ENCODE measurements at places on chromosomes 16 and 17. TPM values are rescaled to one million over a fixed set of nuclear protein-coding genes. Genes with fewer than 3 reads are reported as not detected.

The TMEM114 gene
- total RNA-seq: not detected

- H3K36me3 ChIP-seq: peaks cover 12% of the 10 kb centered on the region
- no peaks in the 10 kb centered on the region for H3K4me1 ChIP-seq
- H3K4me3 ChIP-seq: no peak overlapping the region
- no peaks in the 10 kb centered on the region for H3K27me3 ChIP-seq
- DNase-seq: no peak
These were observed 247.8 kb downstream of the XYLT1 start for GRCh38 chr16:17222871-17223401.

DNA sequence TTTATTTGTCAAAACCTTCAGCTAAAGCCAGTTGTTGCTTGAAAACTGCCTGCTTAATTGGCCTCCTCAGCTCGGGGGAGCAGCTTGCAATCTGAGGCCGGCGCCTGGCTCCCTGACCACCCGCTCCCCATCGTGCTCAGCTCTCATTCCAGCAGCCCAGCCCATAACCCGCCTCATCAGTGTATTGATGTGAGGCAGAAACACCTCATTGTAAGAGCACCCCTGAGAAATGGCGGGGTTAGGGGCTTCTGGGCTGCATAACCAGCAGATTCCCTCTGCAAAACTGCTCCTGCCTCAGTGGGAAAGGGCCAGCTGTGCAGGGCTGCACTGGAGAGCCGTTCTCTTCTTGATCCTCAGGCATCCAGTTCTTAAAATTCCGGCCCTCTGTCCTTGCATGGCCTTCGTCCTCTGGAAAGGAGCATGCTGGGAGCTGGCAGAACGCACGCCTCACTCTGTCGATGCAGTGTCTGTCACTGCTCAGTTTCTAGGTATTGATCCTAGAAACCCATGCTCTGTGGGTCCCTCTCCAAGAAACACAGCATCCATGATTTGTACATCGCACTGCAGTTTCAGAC, 113.8 kb upstream of the CHMP6 start:
- no peak for DNase-seq
- peaks cover 20% of the 10 kb centered on the region for H3K4me1 ChIP-seq
- H3K4me3 ChIP-seq: peak overlapping the region; percentile 77
- peak overlapping the region; percentile 44 for H3K27ac ChIP-seq

DNA sequence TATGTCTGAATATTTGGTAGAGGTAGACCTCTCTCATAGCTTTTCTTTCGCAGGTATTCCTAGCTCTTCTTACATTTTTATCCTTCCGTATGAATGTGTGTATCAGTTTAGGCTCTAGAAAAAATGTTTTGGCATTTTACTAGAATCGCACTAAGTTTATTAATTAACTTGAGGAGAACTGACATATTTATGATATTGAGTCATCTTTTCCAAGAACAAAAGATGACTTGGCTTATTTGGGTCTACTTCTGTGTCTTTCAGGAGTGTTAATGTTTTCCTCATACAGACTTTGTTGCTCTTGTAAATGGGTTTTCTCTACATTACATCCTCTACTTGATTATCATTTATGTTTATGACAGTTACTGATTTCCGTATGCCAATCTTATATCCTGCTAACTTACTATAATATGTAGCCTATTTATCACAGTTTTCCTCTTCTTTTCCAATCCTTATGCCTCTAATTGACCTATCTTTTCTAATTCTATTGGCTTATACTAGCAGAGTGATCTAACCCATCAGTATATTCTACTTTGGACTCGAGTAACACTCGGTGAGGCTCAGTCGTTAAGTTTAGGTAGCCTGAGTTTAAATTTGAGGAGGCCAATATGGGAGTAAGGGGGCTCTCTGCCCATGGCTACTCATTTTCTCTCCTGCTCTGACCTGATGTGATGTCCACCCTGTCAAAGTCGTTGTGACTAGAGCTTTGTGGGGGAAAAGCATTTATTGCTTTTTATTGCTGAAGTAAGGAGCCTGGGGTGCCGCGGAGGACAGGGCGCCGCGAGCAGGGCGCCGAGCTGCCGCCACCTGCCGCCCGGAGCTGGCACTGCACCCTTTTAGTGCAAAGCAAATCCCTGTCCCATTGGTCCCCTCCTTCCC, 20.0 kb downstream of the ST6GALNAC1 start:
- no peak overlapping the region for H3K27ac ChIP-seq

- no peaks in the 10 kb centered on the region for H3K27me3 ChIP-seq
- no peak for DNase-seq
- no peak overlapping the region for H3K4me3 ChIP-seq
- no peak overlapping the region for H3K27ac ChIP-seq
- H3K4me1 ChIP-seq: peaks cover 57% of the 10 kb centered on the region
These were observed 253.9 kb downstream of the SEC14L1 start for GRCh38 chr17:77394540-77395295.

GRCh38 chr17:42399121-42399520, 10.9 kb upstream of the STAT3 start:
- no peak overlapping the region for H3K4me3 ChIP-seq
- peaks cover 9% of the 10 kb centered on the region for H3K4me1 ChIP-seq
- no peaks in the 10 kb centered on the region for H3K27me3 ChIP-seq
- H3K27ac ChIP-seq: no peak overlapping the region
- no peak for DNase-seq

DNA sequence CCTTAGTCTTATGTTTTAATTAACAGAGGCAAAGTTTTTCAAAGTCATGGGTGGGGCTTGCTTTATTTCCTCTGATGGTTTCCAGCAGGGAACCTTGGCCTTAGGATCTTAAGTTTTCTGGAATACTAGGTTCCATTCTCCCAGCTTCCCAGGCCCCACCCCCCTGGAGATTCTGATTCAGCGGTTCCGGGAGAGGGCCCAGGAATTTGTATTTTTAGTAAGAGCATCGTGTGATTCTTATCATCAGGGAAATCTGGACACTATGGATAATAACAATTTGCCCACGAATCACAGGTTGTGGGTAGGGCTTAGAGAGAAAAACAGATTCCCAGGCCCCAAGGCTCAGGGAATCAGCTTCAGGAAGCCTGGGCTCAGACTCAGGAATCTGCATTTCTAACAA, 263.6 kb downstream of the NTN1 start:
- no peak overlapping the region for H3K4me3 ChIP-seq
- no peaks in the 10 kb centered on the region for H3K4me1 ChIP-seq
- H3K36me3 ChIP-seq: no peaks in the 10 kb centered on the region

DNA sequence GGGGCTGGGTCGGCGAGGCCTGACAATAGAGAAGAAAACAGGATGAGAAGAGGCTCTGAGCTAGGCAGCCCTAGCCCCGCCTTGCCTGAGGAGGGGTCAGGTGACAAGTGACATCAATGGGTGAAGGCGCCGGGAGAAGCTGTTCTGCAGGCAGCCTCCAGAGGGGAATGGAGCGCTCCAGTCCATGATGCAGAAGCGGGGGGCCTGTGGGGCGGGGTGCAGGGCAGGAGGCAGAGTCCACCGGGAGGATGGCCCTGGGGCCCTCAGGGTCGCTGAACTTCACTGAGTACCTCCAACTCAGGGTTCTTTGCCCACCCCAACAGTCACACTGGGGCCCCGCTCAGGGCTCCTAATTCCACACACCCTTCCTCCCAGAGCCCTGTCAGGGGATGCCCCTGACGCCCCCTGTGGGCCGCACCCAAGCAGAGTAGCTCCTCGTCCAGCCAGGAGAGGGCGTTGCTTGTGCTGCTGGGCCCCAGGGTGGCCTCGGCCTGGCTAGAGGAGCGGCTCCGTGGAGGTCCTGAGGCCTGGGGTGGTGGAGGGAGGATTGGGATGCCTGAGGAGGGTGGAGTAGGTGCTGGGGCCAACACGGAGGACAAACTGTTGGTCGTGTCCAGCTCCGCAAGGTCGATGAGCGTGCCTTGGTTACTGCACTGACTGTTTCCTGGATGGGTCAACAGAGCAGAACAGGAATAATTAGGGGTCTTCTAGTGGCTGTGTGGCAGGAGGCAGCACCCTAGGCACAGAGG, 20.8 kb downstream of the GGA3 start:
- peaks cover 85% of the 10 kb centered on the region for H3K36me3 ChIP-seq
- H3K4me1 ChIP-seq: peaks cover 7% of the 10 kb centered on the region
- H3K27ac ChIP-seq: no peak overlapping the region
- peak; percentile 17 for DNase-seq

DNA sequence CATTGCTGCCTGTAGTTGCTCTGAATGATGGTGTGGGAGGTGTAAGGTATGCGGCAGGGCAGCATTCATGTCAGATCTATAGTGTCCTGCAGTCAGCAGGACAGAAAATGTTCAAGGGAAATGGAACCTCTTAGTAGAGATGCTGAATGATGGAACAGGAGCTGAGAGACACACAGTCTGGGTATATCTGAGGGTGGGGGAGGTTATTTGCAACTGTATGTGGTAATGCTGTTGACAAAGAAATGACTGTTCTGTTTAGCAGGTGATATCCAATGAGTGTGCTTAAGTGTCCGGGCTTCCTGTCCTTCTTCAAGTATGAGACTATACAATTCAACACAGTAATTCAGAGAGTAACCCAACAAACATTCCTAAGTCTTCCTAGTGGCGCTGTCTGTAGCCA, 46.6 kb downstream of the STH start:
- no peaks in the 10 kb centered on the region for H3K27me3 ChIP-seq
- no peak overlapping the region for H3K27ac ChIP-seq
- H3K36me3 ChIP-seq: peaks cover 78% of the 10 kb centered on the region
- no peaks in the 10 kb centered on the region for H3K4me1 ChIP-seq
- no peak overlapping the region for H3K4me3 ChIP-seq

DNA sequence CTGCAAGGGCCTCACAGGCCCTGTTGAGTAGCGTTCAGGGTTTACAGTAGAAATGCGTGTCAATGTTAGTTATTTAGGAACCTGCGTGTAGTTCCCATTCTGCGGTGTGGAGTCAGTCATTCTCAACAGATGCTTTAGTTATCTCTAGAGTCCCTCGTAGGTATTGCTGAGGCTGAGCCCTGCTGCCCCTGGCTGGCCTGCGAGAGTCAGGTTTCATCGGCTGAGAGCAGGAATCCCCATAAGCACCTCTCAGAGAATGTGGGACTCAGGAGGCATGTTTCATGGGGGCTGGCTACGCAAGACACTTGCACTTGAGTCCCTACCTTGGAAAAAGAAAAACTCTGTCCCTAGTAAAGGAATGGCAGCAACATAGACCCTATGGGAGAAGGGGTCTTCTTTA, 347.5 kb upstream of the ASIC2 start:
- H3K27ac ChIP-seq: no peak overlapping the region
- H3K36me3 ChIP-seq: no peaks in the 10 kb centered on the region
- no peak for DNase-seq
- H3K4me3 ChIP-seq: no peak overlapping the region
- peaks cover 4% of the 10 kb centered on the region for H3K4me1 ChIP-seq

- no peak overlapping the region for H3K27ac ChIP-seq
- H3K36me3 ChIP-seq: no peaks in the 10 kb centered on the region
- DNase-seq: no peak
- H3K4me3 ChIP-seq: no peak overlapping the region
- H3K27me3 ChIP-seq: no peaks in the 10 kb centered on the region
- H3K4me1 ChIP-seq: no peaks in the 10 kb centered on the region
These were observed 128.6 kb downstream of the CPPED1 start for GRCh38 chr16:12675046-12675445.

DNA sequence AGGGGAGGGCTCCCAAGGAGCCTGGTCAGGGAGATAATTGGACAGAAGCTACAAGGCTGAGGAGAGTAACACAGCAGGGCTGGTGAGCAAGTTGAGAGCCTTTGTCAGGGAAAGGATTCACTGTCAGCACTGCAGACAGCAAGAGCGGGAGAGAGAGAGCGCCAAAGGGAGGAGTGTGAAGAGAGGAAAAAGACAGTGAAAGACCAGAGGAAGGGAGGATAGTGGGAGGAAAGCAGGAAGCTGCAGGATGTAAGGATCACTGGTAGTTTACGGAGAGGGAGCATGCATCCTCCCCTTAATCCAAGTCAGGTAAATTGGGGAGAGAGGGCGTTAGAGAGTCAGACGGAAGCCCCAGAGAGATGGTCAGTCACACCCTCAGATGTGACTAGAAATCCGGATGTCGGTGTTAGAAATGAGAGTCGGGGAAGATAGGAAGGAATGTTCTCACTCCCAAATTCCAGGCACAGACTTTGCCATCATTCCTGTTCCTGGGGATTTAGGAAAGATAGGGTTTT, 13.8 kb upstream of the SPOP start:
- H3K27ac ChIP-seq: no peak overlapping the region
- no peaks in the 10 kb centered on the region for H3K36me3 ChIP-seq
- no peaks in the 10 kb centered on the region for H3K27me3 ChIP-seq
- peaks cover 30% of the 10 kb centered on the region for H3K4me1 ChIP-seq
- H3K4me3 ChIP-seq: no peak overlapping the region

DNA sequence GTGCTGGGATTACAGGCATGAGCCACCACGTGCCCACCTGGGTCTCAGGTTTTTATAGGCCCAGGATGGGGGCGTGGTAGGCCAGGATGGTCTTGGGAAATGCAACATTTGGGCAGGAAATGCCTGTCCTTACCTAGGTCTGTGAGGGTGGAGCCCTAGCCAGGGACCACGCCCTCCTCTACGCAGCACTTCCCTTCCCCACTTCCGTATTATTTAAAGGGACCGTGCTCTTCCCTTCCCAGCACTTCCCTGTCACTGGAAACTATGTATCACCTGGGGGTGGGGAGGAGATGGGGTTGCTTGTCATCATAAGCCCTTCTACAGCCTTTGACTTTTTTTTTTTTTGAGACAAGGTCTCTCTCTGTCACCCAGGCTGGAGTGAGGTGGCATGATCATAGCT, 238.9 kb upstream of the NLRP1 start:
- H3K27me3 ChIP-seq: peaks cover 3% of the 10 kb centered on the region
- H3K4me3 ChIP-seq: no peak overlapping the region
- no peaks in the 10 kb centered on the region for H3K36me3 ChIP-seq

GRCh38 chr16:50297301-50298074, 31.1 kb downstream of the ADCY7 start:
- H3K4me1 ChIP-seq: no peaks in the 10 kb centered on the region
- no peak for DNase-seq
- H3K27ac ChIP-seq: no peak overlapping the region
- peaks cover 86% of the 10 kb centered on the region for H3K36me3 ChIP-seq

Measured in CD4-positive, CD25-positive, alpha-beta regulatory T cell (primary cell).